ENCODE measurements at places on chromosomes 5 and 9.

DNA sequence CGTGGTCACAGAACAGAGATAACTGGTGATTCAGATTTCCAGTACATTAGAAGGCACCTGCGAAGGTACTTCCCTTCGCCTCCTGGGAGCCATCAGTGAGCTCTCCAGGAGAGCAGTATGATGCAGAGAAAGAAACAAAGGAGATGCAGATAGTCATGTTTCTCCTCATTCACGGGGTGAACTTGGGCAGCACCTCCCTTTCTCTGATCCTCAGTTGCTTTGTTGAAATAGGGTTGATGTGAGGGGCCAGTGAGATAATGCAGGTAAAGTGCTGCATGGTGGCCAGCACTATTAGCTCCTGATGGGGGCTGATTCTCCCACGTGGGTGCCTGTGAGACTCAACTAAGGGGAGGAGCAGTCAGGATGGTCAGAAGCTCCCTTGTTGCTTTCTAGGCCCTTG is 46.6 kb upstream of the ZNF169 start:
- no peak for DNase-seq

DNA sequence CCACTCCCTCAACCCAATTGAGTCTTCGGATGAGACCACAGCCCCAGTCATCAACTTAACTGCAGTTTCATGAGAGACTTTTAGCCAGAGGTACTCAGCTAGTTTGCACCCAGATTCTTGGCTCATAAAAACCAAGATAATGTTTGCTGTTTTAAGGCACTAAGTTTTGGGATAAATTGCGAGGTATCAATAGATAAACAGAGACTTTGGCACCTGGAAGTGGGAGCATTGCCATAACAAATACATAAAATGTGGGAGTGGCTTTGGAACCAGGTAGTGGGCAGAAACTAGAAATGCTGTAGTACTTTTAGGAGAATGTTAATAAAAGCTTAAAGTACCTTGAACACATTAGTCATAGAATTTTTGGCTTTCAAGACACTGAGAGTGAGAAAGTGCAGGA is 439.8 kb downstream of the SH3GL2 start:
- DNase-seq = no peak

DNA sequence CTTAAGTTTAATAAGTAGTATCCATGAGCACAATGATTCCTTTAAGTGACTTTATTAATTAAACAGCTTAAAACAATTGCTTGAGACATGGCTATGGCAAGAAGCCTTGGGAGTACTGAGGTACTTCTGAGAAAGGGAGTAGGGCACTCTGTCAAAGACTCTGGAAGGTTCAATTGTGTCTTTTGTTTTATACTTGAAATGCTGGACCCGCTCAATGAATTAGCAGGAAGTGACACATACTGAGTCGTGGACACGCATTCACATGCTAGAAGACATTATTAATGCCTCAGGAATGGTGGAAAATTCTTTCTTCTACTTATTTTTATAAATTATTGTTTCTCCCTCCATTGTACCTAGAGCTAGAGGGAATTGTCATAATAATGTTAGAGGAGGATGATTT is 347.3 kb upstream of the ZNF608 start:
- no peak for DNase-seq

GRCh38 chr9:91395553-91396471 is 27.8 kb downstream of the NFIL3 start:
- DNase-seq = no peak

DNA sequence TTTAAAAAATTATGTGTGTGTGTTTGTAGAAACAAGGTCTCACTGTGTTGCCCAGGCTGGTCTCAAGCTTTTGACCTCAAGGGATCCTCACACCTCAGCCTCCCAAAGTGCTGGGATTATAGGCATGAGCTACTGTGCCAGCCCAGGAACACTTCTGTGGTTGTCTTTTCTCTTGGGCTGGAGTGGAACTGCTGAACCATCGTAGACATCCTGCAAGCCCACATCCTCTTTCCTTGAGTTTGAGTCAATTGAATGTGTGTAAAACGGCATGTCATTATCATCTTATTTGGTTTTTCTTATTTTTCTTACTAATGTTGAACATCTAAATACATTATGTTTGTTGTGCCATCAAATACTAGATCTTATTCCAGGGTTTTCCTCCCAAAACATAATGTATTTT is 40.0 kb downstream of the EHMT1 start:
- DNase-seq = no peak

DNA sequence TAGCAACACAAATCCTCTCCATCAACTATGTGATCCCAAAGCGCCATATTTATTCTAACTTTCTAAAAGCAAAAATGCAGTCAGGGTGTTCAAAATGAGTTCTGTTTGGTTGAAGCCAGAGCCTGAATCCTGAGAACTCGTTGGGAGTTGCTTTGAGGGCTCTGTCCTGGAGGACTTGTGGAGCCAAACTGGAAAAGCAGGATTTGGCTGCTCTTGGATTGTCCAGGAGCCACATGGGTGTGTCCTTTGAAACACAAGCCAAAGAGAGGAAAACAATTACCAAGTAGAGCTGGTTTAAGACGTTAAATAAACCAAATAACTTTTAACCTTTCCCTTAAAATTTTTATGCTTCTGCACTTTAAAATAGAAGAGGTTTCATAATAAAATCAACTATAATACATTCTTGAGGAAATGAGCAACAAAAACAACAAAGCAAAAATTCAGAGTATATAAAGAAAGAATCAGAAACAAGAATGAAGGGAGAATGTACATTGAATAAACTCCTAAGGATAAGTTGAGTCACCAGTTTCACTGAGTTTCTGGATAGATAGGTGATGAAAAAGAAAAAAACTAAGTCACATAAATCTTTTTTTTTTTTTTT is 13.5 kb downstream of the C5orf46 start:
- DNase-seq = no peak

DNA sequence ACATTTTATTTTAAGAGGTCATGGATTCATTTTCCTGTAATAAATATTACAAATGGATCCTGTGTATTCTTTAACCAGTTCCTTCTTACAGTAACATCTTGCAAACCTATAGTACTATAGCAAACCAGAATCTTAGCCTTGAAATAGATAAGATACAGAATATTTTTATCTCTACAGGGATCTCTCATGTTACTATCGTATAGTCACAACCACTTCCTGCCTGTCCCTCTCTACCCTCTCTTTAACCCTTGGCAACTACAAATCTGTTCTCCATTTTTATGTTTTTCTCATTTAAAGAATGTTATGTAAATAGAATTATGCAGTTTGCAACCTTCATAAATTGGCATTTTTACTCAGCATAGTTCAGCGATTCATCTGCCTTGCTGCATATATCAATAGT is 454.0 kb downstream of the DIRAS2 start:
- DNase-seq = no peak

- DNase-seq = no peak
These were observed 11.7 kb downstream of the PRUNE2 start for GRCh38 chr9:76894198-76894597.

DNA sequence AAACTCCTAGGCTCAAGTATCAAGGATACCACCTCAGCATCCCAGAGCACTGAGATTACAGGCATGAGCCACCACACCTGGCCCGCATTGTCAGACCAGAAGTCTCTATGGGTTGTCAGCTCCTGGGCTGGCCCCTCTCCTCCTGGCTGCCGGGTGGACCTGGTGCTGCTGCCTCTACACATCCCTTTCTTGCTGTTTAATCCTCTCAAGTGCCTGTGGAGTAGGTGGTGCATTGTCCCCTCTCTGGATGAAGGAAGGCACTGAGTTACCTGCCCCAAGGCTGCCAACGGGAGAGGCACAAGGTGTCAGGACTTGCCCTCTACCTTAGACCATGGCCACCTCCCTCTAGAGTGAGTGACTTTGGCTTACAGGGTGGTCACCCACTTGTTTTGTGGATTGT is 37.4 kb downstream of the PHF2 start:
- DNase-seq = no peak

- no peak for DNase-seq
These were observed 87.6 kb upstream of the COL5A1 start for GRCh38 chr9:134553996-134554372.

- no peak for DNase-seq
These were observed 13.1 kb downstream of the LHX6 start for GRCh38 chr9:122215663-122216062.

DNA sequence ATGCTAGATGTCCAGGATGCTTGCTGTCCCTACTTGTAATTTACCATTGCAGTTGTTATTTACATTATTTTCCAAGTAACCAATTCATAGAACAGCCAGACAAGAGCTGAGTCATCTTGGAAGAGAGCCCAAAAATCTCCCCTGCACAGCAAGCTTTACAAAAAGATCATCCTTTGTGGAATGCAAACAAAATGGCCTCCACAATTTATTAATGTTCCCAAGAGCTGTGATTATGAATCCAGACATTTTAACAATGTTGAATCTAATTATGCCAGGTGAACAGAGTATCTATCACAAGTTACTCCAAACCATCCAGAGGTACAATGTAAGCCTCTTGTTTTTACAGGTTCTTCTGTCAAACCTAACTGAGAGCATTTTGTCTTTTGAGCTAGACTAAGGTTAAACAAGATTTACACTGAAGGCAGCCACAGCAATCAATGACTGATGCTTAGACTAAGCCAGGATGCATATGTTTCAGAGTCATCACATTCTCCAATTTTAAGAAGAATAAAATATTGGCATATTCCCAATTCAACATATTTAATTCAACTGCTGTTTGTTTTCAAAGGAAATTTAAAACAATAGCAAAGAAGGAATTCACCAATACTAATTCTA is 95.3 kb upstream of the SLC12A2 start:
- no peak for DNase-seq

- no peak for DNase-seq
These were observed 439.2 kb downstream of the NTRK2 start for GRCh38 chr9:85108746-85109145.

- no peak for DNase-seq
These were observed 40.7 kb downstream of the KIAA0825 start for GRCh38 chr5:94577466-94578245.

GRCh38 chr9:134515026-134515821 is 126.4 kb upstream of the COL5A1 start:
- DNase-seq = no peak

- no peak for DNase-seq
These were observed 271.2 kb downstream of the FAM114A2 start for GRCh38 chr5:153767221-153768188.

DNA sequence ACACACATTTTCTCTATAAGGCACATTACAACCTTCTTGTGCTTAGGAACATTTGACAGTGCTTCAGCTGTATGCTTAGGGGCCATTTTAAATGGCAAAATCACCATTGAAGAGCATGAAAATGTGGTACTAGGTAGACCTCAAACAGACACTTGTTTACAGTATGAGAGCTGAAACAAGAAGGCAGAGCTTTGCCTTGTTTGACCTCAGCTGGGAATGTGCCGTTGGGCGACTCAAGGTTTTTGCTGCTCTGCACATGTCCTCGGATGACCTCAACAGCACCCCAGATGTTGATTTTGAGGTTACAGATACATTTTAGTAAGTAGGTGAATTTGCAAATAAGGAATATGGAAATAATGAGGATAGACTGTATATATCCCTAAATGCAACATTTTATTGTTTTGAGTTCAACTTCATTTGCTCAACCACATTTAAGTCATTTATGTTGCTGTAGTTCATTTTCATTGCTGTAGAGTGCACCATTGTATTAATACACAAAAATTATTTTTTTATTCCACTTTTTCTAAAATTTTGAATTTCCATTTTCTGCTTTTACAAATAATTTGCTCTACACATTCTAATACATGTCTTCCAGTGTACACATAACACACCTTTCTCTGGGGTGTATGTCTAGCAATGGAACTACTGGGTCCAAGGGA is 206.8 kb downstream of the NR3C1 start:
- no peak for DNase-seq

GRCh38 chr5:165349735-165350134 is 1844.3 kb downstream of the MAT2B start:
- no peak for DNase-seq

GRCh38 chr9:78612091-78612490 is 315.2 kb downstream of the PSAT1 start:
- DNase-seq = no peak

DNA sequence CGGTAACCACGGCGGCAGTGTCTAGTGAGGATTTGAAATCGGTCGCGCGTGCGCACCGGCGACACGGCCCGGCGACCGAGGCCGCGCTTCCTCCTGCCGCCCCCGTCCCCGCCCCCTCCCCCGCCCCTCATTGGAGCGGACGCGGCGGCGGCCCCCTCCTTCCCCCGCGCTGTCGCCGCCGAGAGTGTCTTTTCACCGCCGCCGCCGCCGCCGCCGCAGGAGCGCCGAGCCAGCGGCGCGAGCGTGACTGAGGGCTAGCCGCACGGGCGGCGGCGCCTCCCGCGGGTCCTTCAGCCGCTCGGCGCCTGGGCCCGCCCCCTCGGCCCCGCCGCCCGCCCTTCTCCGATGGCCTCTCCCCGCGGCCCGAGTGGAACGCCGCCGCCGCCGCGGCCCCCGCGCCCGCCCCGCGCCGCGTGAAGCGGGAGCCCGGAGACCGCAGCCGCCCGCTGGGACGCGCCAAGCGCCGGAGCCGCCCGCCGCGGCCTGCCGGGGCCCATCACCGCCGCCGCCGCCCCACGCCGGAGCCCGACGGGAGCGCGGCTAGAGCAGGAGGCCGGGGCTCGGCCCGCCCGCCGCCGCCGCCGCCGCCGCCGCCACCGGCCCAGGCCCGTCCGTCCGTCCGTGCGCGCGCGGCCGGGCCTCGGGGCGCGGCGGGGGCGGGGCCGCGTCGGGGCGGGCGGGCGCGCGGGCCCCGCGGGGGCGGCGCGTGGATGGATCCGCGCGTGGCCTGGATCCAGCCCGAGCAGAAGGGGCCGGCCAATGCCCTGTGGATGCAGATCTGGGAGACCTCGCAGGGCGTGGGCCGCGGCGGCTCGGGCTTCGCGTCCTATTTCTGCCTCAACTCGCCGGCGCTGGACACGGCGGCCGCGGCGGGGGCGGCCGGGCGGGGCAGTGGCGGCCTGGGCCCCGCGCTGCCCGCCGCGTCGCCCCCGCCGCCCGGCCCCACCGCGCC is at the start of gene TENT4A:
Gene TENT4A (plus strand): TSS at position 159 of the 952 bp plus-strand sequence. CDS start 552 bp downstream, at position 711.
- DNase-seq = no peak

- DNase-seq = no peak
These were observed 12.2 kb downstream of the PDE8B start for GRCh38 chr5:77222722-77223121.

GRCh38 chr5:172801179-172801671 is 30.2 kb upstream of the DUSP1 start:
- no peak for DNase-seq

GRCh38 chr5:129906177-129906887 is 2.1 kb downstream of the CHSY3 start:
- no peak for DNase-seq

DNA sequence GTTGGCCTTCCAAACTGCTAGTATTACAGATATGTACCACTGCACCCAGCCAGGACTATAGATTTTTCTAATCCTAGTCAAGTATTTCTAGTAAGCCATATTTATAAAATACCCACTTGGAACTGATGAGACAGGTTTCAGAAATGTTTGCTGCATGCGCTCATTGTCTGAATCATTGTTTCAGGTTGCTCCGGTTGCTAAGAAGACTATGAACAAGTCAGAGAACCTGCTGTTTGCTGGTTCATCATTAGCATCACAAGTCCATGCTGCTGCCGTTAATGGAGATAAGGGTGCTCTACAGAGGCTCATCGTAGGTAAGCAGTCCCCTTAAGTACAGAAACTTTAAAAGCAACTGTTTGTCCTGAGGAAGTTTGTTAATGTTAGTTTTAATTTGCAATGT is 5.3 kb downstream of the INVS start:
- no peak for DNase-seq

Data from CD4-positive, alpha-beta T cell treated with Interleukin-15 for 1 hour (primary cell).